NCI-H1694 treated with DMSO at 0.1 percent for 48 hours (cell line): ENCODE measurements at places on chromosomes 1 and 21.

GRCh38 chr1:187909382-187909781 is 1080.6 kb downstream of the PLA2G4A start:
- no peak for DNase-seq

DNA sequence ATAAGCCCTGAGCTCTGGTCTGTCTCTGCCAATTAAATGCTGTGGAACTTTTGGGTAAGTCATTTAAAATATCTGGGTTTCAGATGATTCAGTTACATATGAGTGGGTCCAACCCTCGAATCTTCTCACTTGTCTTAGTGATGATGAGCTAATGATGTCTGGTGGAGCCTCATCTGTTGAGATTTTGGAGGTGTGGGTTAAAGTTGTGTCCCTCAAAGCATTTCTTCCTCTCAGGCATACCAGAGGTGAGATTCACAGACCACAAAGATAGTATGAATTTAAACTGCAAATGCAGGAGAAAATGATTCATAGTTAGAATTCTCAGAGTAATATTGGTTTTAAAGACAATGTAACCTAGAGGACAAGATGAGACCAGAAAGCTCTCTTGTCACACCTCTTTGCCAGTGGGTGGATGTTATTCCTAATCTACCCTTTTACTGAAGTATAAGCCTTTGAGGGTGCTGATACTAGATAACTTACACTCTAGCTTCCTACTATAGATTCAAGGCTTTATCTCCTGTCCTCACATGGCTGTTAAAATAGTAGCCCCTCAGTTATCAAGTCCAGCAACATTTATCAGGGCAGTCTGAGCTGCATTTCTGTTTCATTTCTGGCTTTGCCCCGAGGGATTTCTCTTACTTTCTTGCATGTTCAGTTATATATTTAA is 90.7 kb downstream of the MT1HL1 start:
- DNase-seq, result no peak

DNA sequence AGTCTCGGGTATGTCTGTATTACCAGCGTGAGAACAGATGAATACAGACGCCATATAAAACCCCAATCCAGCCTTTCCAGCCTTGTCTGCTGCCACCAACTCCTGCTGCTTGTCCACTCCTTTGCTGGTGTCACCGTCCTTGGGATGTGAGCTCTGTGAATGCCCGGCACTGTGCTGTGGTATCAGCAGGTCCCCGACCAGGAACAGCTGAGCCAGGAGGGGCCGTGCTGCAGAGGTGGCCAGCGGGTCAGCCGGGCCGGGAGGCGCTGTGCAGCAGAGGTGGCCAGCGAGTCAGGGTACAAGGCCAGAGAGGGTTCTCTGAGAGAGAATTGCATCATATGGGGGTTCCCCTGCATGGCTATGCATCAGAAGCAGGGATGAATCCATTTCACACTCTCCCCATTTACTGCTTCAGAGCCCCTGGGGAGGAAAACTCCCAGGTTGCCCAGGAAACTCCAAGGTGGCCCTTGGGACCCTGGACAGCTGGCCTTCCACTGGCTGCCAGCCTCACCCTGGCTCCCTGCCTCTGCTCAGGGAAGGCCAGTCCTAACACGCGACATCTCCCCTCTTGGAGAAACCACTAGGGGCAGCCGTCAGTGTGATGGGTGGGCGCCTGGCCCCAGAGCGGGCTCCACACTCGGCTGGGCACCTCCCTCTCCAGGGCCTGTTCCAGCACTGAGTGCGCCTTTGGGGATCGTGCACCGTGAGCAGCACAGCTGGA is 122.4 kb upstream of the COL6A1 start:
- no peak for DNase-seq

GRCh38 chr1:215188302-215188950 is 105.9 kb downstream of the KCNK2 start:
- DNase-seq, result no peak

GRCh38 chr1:58045094-58045705 is 501.3 kb downstream of the OMA1 start:
- no peak for DNase-seq

GRCh38 chr21:41164981-41165655 is 2.8 kb upstream of the BACE2 start:
- no peak for DNase-seq

DNA sequence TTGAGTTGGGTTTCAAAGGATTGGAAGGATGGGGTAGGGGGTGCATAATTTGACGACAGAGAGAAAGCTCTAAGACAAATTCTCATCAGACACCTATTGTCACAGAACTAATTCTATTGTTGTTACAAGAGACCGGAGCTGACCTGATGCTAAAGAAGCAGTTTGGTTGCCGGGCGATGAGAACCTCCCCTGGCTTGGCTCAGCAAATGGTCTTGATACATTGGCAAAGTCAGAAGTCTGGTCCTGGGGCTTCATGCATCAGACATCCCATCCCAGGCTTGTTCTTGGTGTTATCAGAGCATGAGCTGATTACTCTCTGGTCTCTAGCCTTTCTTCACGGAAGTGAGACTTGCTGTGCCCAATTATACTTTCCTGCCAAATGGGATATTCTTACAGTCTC is 15.4 kb downstream of the TRIM67 start:
- DNase-seq, result no peak

DNA sequence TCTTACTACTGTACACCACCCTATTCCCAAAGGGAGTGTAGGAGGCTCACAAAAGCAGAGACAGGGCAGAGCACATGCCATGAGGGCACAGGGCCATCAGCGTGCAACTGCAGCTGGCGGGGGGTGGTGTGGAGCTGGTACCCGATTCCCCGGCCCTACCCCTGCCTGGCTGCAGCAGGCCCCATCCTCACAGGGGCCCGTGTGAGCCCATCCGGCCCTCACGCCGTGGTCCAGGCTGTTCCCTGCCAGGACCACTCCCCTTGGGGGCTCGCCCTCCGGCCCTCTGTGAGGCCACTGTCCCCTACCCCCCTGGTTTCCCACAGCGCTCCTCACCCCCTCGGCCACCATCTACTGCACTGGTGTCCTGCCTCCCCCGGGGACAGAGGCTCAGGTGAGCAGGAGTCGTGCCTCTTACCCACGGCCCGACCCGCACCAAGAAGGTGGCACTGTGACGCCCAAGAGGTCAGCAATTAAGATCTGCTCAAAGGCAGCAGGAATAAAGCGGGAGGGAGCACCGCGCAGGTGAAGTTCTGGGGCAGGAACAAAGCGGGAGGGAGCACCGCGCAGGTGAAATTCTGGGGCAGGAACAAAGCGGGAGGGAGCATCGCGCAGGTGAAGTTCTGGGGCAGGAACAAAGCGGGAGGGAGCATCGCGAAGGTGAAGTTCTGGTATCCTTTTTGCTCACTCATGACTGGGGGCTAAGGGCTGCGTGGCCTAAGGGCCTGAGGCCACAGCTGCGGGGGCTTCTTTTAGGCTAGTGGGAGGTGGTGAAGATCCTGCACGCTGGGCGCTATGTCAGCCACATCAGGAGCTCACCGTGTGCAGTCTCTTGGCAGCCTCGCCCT is 3.9 kb downstream of the POFUT2 start:
- DNase-seq, result no peak

- no peak for DNase-seq
Measured at GRCh38 chr1:33314416-33314815, 6.5 kb downstream of the A3GALT2 start.

GRCh38 chr1:187928288-187928687 is 1099.5 kb downstream of the PLA2G4A start:
- no peak for DNase-seq

DNA sequence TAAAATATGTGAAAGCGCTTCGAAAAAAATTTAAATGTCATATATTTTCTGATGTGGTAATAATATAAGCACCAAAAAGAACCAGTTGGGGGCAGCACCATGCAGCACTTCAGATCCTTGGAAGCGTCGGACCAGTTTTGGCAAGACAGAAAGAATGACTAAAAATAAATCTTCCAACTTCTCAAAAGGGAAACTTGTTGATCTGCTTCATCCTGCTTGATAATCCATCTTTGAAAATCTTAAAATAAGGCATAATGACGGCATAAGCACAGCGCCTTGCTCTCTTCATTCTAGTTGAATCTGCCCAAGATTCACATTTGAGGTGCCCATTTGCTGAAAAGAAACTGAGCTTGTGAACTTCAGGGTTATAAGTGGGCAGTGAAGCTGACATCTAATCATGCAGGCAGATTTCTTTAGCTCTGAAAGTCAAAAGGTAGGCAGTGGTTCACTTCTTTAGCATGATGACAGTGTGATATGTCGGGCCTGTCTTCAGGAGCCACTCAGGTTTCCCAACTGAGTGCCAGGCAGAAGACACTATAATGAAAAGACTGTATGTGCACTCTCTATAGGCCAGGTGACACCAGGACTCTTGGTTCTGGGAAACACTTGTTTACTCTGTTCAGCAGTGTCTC is 19.8 kb upstream of the MUTYH start:
- peak; percentile 37 for DNase-seq

DNA sequence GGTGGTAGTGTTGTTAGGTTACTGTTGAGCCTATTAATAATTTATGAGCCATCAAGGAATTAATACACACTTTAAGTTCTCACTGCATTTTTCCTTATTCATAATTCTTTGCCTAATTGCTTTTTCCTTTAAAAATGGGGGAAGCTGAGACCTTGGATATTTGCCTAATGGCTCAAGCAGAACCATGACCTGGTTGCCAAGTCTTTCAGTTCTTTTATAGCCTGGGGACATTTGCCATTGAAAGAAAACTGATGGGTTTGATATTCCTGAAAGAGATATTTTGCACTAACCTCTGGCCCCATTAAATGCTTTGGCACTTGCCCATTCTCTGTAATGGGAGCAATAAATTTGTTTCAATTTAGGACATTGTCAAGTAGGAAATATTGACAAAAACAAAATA is 18.5 kb upstream of the LRRC53 start:
- no peak for DNase-seq

DNA sequence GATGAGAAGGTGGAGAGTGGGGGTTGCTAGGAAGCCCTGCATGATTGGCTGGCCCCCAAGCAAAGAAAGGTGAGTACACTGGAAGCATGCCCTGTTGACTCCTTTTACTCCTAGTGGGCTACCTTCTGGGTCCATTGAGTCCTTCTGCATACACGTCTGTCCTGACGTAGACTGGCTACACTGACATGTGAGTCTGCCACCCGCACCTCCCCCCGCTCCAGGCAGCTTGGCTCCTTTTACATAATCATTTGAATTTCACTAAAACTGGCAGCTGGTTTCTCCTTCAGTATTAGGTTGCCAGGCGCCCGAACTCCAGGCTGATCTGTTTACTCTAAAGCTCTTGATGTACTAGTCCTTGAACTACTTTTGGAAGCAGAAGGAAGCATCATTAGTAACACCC is 8.7 kb downstream of the MRPS21 start:
- DNase-seq, result no peak

DNA sequence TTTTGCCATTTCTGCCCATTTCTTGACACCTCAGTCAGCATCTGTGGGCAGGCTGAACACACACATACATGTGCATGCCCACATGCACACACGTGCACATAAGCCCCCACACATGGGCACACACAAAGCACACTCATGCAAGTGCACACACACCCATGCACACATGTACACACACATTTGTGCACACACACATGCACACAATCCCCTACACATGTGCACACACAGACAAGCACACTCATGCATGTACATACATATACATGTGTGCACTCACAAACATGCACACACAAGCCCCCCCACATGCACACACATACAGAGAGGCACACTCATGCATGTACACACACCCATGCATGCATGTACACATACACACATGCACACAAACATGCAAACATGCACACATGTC is 83.5 kb upstream of the ACTRT2 start:
- DNase-seq, result no peak

GRCh38 chr1:167293057-167293456 is 72.4 kb downstream of the POU2F1 start:
- no peak for DNase-seq

DNA sequence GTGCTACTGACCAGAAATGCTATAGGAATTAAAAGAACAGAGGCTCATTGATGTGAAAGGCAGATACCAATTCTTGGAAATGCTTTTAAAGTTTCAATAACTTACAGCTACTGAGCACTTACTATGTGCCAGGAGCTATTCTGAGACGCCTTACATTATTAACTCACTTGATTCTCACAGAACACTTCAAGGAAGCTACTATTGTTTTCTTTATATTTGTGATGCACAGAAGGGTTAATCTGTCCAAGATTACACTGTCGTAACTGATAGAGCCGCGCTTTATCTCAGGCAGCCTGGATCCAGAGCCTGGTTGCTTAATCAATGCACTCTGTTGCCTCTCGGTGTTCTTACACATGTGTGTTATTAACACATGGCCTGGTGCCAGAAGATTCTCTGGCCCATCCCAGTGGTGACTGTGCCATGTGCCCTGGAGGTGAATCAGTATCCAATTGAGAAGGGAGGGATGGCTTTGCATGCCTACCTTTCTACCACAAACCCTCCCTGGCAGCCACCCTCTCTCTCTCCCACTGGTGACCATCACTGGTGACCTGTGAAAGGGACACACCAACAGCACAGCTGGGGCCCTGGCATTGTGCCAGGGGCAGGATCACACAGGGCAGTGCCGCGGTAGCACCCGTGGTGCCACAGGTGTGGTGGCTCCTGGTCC is 8.8 kb downstream of the FMO1 start:
- no peak for DNase-seq

DNA sequence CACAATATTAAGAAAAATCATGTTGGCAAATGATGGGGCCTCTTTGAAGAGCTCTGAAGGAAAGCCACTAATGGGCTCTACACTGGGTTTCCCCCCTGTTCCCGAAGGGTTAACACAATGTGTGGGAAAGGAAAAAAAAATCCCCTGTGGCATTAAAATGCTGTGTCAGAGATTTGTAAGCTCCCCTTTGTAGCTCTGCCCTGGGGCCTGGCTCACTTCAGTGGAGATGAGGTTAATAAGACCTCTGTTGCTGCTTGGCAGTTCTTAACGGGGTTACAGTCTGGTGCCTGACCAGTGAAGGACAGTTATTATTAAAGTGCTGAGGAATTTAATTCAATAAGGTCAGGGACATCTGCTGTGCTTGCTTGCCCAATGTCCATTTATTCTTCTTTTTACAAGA is 129.7 kb upstream of the UBE2U start:
- no peak for DNase-seq

DNA sequence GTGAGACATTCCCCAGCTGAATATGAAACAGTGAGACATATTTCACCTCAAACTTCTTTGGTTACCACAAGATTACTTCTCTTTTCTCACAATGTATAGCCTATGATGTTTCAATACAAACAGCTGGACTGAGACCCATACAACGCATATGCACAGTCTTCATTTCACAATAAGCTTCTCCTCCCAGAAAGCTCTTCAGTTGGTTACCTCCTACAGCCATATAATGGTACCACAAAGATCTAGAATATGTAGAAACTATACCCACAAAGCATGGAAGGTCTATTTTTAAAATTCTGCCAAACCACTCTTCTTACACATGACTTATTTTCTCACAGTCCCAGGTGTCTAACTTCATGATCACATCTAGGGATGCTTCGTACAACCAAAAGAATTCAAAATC is 70.8 kb downstream of the JAK1 start:
- no peak for DNase-seq

- peak; percentile 78 for DNase-seq
Measured at GRCh38 chr21:44681861-44682579, at the start of gene KRTAP12-1. Gene KRTAP12-1, minus strand, starts transcription at chr21:44682163. Its CDS starts 40 bp downstream, at chr21:44682123.

DNA sequence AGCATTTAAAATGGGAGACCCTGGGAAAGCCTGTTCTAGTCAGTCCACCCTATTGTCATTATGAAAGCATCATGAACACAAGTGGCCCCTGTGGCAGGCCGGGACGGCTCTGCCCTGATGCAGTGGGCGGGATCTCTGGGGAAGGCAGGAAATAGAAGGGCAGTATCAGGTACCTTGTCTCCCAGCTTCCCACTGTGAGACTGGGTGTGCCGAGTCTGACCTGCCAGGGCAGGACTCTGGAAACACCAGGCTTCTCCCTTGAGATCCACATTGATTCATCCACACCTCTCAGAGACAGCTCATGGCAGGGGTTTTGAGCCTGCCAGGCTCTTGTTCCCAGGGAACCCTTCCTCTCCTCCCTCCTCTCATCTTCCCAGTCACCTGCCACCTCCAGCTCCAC is 24.5 kb upstream of the GNPAT start:
- DNase-seq, result no peak
